Fibroblast of skin of right biceps (primary cell): ENCODE measurements at places on chromosomes 4 and X.

DNA sequence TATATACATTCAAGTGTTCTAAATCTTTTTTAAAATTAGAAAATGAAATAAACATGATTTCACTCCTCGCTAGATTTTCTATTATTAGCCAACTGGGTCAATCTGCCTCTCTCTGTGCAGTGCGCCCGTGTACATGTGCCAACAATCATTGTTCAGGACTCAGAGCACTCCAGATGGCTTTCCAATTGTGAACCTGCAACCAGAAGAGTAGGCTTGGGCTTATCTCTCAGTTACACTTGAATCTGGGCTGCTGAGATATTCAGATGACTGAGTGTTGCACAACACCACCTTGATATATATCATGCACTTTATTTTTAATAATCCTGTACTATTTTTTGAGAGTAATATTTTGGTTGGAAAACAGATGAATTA, 184.0 kb upstream of the FSTL5 start:
- DNase-seq: no peak

DNA sequence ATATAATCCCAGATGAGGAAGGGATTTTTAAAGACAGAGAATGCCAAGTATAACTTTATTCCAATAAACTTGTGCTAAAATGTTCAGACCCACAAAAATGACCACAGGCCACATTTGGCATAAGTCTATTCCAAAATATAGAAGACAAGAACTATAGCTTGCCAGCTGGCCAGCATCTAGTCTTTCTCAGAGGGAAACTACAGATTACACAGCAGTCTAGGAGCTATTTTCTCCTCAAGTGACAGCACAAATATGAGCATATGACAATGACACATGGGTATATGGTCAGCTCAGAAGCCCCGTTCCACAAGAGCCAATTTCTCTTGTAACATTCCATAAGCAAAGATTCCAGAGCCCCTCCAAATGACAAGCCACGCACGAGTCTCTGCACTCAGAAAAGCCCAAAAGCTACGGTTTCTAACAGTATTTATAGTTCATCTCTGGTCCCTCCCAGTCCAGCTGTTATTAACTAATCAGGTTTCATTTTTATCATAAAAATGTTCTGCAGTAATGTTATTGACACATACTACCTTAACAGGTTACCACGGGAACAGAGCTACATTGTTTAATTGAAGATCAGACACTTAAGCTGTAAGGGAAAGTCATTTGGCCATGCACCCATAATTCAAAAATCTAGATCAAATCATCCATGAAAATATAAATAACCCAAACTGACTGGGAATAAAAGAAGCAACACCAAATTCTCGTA, 70.3 kb downstream of the RAB28 start:
- no peak for DNase-seq

- DNase-seq: peak; percentile 93
Observed at GRCh38 chr4:20248155-20248558, 3.5 kb upstream of the SLIT2 start.

DNA sequence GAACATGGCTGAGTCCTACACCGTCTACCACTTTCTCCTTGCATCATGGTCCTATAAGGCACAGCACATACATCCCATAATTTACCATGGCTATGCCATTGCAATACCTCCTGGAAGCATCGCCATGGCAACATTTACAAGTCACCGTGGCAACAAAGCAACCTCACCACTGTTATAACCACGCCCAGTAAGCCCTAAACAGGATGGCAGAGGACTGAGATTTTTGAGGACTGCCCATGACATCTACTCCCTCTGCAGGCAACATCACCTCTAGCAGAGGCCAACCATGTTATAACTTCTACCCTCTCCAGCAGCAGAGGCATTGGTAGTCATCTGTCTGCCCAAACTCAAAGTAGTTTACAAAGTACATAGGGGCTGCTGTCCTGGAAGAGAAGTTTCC, 29.7 kb downstream of the BCOR start:
- DNase-seq: no peak

- peak; percentile 51 for DNase-seq
Observed at GRCh38 chr4:98601708-98602107, 56.7 kb downstream of the TSPAN5 start.

DNA sequence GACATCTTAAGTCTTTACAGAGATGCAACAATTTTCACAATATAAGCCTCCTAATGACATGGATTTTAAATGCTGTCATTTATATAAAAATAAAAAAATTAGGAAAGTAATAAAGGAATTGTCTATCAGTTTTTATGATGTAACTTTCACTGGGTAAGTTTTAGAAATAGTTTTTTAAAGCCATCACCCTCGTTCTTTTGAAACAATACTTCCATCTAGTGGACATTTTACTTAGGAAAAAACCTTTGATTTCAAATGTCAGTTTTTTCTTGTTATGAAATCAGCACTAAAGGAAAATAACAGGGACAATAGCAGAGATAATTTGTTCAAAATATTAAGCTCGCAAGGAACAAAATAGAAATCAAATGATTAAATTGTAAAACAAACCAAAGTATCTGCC, 24.3 kb upstream of the NDNF start:
- DNase-seq: peak; percentile 57

DNA sequence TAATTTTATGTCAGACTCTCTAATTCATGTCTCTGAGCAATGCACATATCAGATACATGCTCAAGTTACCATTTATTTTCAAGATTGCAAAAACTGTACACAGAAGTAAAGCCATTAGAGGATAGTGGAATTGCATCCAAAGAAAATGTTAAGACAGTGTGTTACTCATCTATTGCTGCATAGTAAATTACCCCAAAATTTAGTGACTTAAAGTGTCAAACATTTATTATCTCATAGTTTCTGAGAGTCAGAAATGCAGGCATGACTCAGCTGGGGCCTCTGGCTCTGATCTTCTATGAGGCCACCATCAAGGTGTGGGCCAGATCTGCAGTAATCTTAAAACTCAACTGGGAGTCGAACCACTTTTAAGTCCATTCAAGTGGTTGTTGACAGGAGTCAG, 275.2 kb downstream of the QDPR start:
- DNase-seq: peak; percentile 87

DNA sequence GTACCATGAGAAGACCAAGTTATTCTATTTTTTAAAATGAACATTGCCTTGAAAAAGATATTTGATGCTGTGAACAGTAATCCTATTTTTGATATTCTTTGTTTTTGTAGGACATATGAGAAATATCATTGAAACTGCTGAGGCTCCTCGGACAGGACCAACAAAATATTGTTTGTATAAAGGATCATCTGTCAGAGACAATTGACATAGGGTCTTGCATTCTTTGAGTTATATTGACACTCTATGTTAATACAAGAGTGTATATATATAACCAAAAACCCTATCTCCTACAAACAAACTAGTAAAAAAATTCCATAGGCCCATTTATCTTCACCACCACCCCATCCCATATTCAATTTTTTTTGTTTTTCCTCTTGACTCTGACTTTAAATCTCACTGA, 222.7 kb downstream of the DACH2 start:
- no peak for DNase-seq

- no peak for DNase-seq
Observed at GRCh38 chr4:72119946-72120345, 88.1 kb downstream of the NPFFR2 start.

DNA sequence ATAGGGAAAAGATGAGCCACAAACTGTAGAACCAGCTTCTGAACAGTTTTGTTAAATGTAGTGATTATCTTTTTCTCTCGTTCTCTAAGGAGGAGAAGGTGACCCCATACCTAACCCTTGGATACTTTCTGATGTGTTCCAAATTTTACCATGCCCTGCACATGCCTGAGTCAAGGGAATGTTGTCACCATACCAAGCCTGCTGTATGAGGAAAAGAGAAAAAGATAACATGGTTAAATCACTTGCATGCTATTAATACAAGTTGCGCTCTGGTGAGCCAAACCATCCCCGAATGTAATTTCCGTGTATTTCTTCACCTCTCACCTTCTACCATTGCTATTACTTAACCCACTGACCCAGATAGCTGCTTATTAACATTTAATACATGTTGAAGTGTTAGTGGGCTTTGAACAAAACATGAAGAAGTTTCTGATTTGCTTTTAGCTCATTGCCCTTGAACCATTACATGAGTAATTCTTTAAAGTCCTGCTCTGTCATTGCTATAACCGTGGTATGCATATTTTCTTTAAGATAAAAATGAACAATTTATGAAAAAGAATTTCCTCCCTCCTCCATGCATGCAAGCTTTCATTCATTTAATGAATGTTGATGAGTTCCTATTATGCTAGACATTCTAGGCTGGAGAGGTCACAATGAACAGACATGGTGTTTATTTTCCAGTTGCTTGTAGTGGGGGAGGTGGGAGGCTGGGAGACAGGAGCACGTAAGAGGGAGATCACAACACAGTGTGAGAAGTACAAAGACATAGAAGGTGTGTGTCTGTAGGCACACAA, 13.6 kb upstream of the KIT start:
- DNase-seq: peak; percentile 59

- DNase-seq: no peak
Observed at GRCh38 chrX:43552156-43552555, 103.9 kb upstream of the MAOA start.

GRCh38 chr4:1200425-1201035, 28.1 kb upstream of the SPON2 start:
- peak; percentile 90 for DNase-seq
